Hematopoietic multipotent progenitor cell treated with erythropoietin and hydrocortisone succinate and interleukin-3 and kit ligand, for 4 days (in vitro differentiated cells): ENCODE measurements at places on chromosomes 4 and X.

- peak; percentile 82 for DNase-seq
Measured at GRCh38 chrX:77788050-77788449, 2.0 kb upstream of the ATRX start.

GRCh38 chrX:153610836-153611213, 11.9 kb upstream of the CCNQ start:
- no peak for DNase-seq

GRCh38 chrX:107716118-107716684, 59.4 kb downstream of the TSC22D3 start:
- peak; percentile 23 for DNase-seq

GRCh38 chr4:71945791-71946190, 86.0 kb upstream of the NPFFR2 start:
- no peak for DNase-seq

- no peak for DNase-seq
Measured at GRCh38 chr4:137677863-137678262, 145.6 kb upstream of the PCDH18 start.

DNA sequence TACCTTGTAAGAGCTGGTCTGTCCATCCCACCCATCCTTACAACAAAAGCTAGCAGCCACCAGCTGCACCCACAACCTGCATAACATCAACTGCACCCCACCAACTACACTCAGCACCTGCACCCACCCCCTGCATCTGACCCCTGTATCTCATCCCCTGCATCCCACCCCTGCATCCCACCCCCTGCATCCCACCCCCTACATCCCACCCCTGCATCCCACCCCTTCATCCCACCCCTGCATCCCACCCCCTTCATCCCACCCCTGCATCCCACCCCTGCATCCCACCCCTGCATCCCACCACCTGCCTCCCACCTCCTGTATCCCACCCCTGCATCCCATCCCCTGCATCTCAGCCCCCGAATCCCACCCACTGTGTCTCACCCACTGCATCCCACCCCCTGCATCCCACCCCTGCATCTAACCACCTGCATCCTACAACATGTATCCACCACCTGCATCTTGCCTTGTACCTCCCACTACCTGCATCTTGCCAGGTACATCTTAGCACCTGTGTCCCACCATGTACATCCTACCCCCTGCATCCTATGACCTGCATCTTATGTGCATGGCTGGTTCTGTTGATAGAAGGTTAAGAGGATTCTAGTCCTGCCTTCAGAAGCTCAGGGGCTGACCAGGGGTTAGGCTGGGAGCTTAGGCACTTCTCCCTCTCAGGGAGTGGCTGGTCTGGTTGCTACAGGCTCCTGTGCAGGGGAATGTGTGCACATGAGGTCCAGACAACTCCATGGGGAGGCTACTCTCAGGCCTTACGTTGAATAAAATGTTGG, 9.4 kb downstream of the TMEM271 start:
- no peak for DNase-seq

- DNase-seq = no peak
Measured at GRCh38 chrX:153964105-153964504, 7.5 kb downstream of the HCFC1 start.

- no peak for DNase-seq
Measured at GRCh38 chr4:72031868-72032608, at the start of gene NPFFR2. Gene NPFFR2, plus strand, starts transcription at chr4:72032000. Its CDS starts 96,592 bp downstream, at chr4:72128592.

GRCh38 chr4:109576462-109576861, 16.4 kb downstream of the MCUB start:
- DNase-seq = peak; percentile 89

DNA sequence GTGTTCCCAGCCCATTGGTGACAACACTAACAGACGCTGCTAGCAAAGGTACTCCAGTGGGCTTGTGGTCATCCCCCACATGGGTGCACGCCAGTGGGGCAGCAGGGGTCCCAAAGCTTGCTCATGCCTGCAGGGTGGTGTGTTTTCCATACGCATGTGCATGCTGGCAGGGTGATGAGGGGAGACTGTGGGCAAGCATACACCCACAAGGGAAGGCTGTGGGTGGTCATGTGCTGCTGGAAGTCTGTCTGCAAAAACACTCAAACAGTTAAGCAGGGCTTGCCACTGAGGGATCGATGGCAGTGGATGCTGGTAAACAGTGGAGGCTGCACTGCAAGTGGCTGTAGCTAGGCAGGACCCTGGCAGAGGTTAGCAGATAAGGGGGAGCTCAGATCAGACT, 79.9 kb downstream of the FAAH2 start:
- no peak for DNase-seq

GRCh38 chr4:184475096-184475461, 729 bp upstream of the IRF2 start:
- DNase-seq = peak; percentile 74

DNA sequence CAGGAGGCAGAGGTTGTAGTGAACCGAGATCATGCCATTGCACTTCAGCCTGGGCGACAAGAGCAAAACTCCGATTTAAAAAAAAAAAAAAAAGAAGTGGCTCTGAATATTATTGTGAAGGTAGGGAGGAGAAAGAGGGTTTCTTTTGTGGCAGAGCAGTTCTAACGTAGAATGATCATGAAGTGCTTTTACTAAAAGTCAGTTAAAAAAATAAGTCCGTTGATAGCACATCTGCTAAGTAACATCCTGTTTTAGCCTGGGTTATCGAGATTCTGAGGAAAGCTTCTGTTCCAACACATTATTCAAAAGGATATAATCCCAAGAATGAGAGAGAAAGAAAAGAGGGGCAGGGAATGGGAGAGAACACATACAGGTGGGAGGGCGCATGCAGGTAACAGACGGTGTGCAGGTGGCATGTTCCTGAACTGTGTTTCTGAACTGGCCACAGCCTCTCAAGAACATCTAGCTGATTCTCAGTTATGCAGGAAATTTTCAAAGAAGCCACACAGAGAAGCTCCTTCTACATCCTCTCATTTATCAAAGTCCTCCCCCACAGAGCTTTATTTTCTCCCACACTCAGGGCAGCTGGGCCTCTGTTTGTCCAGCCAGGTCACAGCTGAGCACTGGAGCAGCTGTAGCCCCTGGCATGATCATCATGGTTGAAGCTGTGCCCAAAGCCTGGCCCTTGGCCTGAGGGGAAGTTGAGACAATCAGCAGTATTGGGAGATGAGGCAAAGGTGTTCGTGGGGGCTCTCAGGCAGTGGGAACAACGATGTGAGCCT, 342.3 kb downstream of the ZNF674 start:
- peak; percentile 51 for DNase-seq

GRCh38 chr4:1841201-1841886, 14.6 kb downstream of the LETM1 start:
- peak; percentile 17 for DNase-seq

DNA sequence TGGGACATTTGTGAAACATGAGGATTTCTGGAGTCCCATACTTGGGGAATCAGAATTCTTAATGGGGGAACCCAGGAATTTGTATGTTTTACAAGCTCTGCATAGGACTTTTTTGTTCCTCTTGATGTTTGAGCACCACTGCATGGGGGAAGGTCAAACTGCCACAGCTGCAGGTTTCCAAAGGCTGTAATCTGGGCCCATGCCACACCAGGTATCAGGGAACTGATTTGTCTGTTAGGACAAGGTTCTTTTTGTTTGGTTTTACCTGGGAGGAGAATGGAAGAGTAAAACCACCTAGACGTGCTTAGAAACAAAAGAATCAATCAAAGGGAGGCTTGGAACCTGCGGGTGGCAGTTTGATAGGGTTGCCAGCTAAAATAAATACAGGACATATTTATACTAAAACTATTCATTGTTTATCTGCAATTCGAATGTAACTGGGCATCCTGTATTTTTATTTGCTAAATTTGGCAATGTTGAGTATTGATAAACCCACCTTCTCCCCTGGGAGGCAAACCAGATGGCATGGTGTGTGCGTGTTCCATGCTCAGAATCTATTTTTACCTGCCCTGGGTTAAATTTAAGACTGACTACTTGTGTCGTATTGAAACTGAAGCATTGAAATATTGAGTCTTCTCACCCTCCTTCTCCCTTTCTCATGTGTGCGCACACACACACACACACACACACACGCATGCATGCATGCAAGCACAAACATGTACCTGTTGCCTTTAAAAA, 63.7 kb downstream of the TMEM164 start:
- no peak for DNase-seq

DNA sequence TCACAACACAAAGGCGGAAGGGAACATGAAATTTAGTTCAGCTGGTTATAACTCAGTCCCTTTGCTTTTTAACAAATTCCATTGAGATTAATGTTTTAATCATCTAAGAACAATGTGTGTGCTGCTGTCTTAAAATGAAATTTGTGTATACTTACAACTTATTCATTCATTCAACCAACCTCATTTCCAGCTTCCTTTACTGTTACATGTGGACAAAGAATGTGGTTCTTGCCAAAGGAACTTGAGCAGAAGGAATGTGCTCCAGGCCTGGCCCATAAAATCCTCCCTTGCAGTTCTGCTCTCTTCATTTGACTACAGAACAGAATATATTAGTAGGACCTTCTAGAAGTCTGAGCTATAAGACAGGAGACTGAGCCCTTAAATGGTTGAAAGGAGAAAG, 176.8 kb upstream of the GLRA2 start:
- no peak for DNase-seq

GRCh38 chr4:113476800-113477199, 284.7 kb downstream of the CAMK2D start:
- DNase-seq = no peak

DNA sequence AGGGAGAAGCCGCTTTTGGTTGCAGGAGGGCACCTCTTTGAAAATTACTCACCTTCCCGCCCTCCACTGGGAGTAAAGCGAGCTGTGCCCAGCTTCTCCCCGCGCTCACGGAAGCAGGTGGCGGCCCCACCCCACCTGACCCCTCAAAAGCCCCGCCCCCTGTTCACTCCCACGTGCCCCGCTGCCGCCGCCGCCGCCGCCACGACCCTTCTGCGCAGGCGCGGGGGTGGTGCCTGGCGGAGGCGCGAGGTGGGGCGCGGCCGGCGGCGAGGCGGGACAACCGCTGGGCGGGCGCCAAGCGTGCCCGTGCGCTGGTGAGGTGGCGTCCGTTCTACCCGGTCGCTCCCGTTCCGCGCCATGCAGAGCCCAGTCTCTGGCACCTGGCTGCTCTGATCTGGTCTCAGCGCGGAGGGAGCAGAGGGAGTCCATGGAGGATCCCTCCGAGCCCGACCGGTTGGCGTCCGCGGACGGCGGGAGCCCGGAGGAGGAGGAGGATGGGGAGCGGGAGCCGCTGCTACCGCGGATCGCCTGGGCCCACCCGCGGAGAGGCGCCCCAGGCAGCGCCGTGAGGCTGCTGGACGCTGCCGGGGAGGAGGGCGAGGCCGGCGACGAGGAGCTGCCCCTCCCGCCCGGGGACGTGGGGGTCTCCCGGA, at the start of gene PI4K2B:
Gene PI4K2B (plus strand): TSS at position 297 of the 653 bp plus-strand sequence. CDS start 131 bp downstream, at position 428.
- DNase-seq = peak; percentile 96

DNA sequence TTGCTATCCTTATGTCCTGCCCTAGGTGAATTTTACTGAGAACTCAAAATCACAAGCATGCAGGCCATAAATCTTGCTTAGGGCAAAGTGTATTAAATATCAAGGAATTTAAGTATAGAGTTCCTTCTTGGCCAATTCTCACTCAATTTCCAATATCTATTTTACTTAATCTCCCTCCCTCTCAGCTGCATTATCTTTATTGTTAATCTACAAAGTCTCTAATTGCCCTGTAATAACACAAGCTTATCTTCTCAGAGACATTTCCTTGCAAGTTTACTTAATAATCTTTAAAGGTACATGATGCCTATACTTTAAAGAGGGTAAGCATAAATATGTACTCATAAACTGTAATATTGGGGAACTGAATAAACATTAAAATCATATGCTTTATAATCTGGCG, 26.9 kb upstream of the MAOB start:
- no peak for DNase-seq

- DNase-seq = no peak
Measured at GRCh38 chr4:22412013-22412412, 103.9 kb downstream of the ADGRA3 start.

GRCh38 chr4:94701631-94702300, 56.0 kb upstream of the BMPR1B start:
- DNase-seq = no peak

DNA sequence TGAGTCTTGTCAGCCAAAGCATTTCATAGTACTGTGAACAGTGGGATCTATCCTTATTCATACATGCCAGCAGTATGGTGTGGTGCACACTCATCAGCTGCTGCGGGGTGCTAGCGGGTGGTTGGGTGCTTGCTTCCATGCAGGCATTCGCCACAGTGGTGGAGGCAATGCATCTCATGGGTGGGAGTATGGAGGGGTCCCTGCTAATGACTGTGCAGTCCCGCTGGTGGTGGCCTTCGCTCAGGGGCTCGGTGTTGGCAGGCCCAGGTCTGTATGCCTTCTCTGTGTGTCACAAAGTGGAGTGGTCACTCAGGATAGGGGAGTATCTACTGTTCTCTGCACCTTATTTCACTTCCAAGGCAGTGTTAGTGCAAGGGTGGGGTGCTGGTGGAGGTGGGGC, 122.6 kb downstream of the POU3F4 start:
- DNase-seq = no peak

GRCh38 chrX:13144927-13145655, 100.7 kb upstream of the FAM9C start:
- no peak for DNase-seq

- DNase-seq = no peak
Measured at GRCh38 chr4:101177154-101177553, 170.2 kb downstream of the PPP3CA start.

DNA sequence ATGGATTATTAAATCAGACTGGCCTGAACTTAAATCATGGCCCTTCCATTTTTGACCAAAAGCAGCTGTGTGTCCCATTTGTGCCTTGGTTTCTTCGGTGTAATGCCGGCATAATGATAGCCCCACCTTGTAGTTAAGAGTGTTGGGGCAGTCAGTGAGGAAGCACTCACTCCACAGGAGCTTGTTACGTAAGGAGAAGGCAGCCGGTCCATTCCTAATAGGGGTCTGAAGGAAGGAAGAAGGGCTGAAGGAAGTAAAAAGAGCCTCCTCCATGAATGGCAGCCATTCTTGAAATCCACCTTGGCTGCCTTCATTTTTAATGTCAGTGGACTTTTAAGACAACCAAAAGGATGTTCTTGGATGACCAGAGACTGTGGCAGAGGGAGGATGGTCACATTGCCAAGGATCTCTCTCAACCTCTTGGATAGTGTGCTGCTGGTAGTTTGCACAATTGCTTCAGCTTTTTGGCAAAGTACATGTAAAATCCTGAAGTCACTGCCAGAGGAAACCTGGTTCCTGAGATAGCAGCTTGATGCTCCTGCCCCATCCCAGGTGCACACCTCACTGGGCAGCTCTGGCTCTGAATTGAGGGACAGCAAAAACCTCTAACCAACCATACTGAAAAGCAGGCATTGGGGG, 113.5 kb downstream of the PTTG2 start:
- DNase-seq = no peak
